Pancreas (tissue), 10 donors: ENCODE measurements at places on chromosomes 6 and 20. TPM values are rescaled to one million over a fixed set of nuclear protein-coding genes. Genes with fewer than 3 reads are reported as not detected.

DNA sequence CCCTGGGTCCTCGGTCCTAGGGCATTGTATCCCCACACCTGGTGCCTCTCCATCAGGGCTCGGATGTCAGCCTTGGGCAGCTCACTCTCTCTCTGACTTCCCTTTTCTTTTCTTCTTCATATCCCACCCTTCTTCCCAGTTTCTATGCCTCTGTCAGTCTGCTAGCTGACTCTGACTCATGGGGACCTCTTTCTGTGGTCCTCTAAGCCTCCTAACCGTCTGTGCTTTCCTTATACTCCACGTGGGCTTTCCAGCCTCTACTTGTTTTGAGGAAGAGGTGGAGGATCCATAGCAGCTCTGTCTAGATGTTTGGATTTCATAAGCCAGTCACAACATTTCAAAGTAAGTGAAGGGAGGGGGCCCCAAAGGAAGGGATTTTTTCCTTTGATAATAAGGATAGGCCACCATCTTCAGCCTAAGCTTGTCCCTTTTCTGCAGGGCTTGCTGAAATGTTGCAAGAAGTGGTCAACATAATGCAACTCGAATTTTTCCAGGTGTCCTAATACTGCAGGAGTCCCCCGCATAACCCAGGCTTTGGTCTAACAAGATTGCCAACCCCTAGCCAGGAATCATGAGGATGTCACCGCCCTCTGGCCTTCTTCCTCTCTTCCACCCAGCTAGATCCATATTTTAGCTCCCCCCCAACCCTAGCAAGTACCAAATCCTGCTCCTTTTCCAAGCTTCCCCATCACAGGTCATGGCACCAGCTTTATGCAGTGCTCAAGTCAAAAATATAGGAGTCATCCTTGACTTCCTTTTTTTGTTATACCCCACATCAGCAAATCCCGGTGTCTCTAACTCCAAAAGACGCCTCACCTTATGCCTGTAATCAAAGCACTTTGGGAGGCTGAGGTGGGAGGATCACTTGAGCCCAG is 8.7 kb upstream of the PLTP start:
- H3K4me1 ChIP-seq = no peaks in the 10 kb centered on the region
- no peak for DNase-seq
- no peak overlapping the region for H3K27ac ChIP-seq
- no peaks in the 10 kb centered on the region for H3K27me3 ChIP-seq

DNA sequence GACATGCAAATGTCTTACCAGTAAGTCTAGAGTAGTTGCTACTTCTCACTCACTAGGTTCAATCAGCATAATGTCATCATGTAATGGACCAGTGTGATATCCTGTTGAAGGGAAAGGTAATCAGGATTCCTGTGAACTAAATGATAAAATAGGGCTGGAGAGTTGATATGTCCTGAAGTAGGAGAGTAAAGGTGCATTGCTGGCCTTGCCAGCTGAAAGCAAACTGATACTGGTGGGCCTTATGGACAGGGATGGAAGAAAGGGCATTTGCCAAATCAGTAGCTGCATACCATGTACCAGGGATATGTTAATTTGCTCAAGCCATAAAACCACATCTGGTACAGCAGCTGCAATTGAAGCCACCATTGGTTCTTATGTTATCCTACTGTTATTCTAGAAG is 37.5 kb upstream of the IYD start:
- H3K36me3 ChIP-seq = no peaks in the 10 kb centered on the region
- no peak overlapping the region for H3K27ac ChIP-seq
- H3K27me3 ChIP-seq = no peaks in the 10 kb centered on the region

The CPXM1 gene
- polyA plus RNA-seq = 2.9 TPM

GRCh38 chr6:78808356-78808891 is 58.9 kb upstream of the IRAK1BP1 start:
- no peaks in the 10 kb centered on the region for H3K4me1 ChIP-seq
- H3K4me3 ChIP-seq = no peak overlapping the region
- no peak overlapping the region for H3K27ac ChIP-seq
- no peaks in the 10 kb centered on the region for H3K36me3 ChIP-seq

The GRM1 gene
- 0.05 TPM for polyA plus RNA-seq

The SLC52A3 gene
- polyA plus RNA-seq = 2.1 TPM

GRCh38 chr6:28769626-28770402 is 154.0 kb downstream of the TRIM27 start:
- H3K36me3 ChIP-seq = no peaks in the 10 kb centered on the region
- no peak overlapping the region for H3K4me3 ChIP-seq
- H3K27me3 ChIP-seq = peaks cover 33% of the 10 kb centered on the region

DNA sequence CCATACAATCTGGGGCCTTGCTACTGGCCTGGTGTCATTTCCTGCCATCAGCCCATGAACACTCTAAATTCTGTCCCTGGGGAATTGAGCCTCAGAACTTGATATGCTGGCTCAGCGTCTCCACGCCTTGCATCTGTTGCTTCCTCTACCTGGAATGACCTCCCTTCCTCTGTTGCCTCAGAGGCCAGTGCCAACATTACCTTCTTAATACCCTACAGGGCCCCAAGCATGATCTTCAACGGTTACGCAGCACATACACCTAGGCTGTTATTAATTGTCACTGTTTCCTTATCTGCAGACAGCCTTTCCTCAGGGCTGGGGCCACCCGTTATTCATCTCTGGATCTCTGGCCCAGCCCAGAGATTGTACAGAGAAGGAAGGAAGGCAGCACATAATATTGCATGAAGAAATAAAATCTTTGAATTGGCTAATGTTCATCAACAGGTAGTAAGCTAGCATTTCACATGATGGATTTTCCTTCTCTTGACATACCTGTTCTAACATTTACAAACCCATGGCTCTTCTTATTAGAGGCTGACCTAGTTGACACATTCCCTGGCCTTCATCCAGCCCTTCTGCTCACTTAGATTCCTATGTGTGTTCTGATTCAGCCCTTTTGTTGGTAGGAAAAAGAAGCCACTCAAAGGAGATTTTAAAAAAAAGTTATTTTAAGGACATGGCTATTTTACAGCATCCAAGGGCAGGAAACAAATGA is 8.4 kb upstream of the RNF182 start:
- H3K4me1 ChIP-seq = no peaks in the 10 kb centered on the region
- no peak for DNase-seq
- H3K27me3 ChIP-seq = no peaks in the 10 kb centered on the region
- no peak overlapping the region for H3K27ac ChIP-seq
- H3K4me3 ChIP-seq = no peak overlapping the region

- H3K4me1 ChIP-seq = no peaks in the 10 kb centered on the region
- no peak overlapping the region for H3K4me3 ChIP-seq
- no peaks in the 10 kb centered on the region for H3K36me3 ChIP-seq
- DNase-seq = no peak
Measured at GRCh38 chr6:168190014-168190405, 111.0 kb upstream of the FRMD1 start.

- no peak for DNase-seq
- no peaks in the 10 kb centered on the region for H3K36me3 ChIP-seq
- no peaks in the 10 kb centered on the region for H3K27me3 ChIP-seq
- no peak overlapping the region for H3K4me3 ChIP-seq
- no peak overlapping the region for H3K27ac ChIP-seq
Measured at GRCh38 chr6:45001663-45002062, 326.5 kb upstream of the RUNX2 start.

The RIPOR2 gene
- 0.89 TPM for polyA plus RNA-seq

DNA sequence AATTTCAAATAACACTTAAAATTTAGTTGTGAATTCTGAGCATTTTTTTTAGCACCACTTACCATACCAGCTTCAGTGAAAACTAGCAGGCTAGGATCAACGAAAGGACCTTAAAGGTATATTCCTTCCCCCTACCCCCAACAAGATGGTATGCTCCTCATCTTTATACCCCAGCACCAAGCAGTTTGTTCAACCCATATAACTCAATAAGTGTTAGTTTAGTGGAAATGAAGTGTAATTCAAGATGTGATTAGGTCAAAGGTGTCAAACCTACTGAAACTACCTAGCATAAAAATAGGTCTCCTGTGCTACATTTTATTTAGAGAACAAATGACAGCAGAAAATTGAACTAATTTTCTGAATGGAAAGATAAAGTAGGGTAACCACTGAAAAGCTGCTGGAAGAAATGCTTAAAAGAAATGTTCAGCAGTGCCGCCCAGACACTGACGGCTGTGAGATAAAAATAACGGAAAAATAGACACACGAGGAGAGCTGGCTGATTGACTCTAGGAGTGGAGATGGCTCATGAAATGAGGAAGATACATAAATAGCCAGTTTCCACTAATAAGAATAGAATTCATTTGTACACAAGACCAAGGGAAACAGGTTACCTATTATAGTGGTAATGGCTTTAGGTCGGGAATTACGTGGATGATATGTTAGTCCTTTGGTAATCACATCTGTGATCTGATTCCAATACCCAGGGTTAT is 94.8 kb downstream of the IPCEF1 start:
- no peaks in the 10 kb centered on the region for H3K36me3 ChIP-seq
- no peaks in the 10 kb centered on the region for H3K4me1 ChIP-seq
- no peak overlapping the region for H3K4me3 ChIP-seq
- no peak for DNase-seq
- H3K27ac ChIP-seq = no peak overlapping the region

DNA sequence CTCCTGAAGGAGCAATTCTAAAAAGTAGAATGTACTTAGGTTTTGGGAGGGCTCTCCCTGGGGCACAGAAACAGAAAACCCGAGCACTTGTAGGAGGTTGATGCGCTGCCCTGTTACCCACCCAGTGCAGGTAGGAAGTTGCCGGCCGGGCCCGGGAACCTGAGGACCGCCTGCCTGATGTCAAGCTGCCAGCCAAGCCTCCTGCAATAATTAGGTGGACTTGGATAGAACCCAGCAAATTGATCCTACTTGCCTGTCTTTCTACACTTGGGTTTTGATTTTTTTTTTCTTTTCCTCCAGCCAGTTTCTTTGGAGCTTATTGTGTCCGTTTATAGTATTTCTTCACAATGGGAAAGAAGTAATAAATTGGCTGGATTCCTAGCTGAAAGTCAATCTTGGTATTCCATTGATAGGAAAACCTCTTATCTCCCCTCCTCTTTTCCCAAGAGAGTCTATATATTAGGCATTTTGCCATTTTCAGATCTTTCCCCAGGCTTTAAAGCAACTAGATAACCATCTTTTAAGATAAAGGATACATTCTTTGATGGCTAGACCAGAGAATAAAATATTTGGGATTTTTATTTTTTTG is 78.3 kb upstream of the FYN start:
- H3K36me3 ChIP-seq = no peaks in the 10 kb centered on the region
- no peak overlapping the region for H3K27ac ChIP-seq
- DNase-seq = no peak
- no peaks in the 10 kb centered on the region for H3K27me3 ChIP-seq

- H3K27ac ChIP-seq = no peak overlapping the region
- no peaks in the 10 kb centered on the region for H3K27me3 ChIP-seq
- no peak for DNase-seq
- no peaks in the 10 kb centered on the region for H3K36me3 ChIP-seq
- H3K4me1 ChIP-seq = no peaks in the 10 kb centered on the region
- no peak overlapping the region for H3K4me3 ChIP-seq
Measured at GRCh38 chr6:43851204-43851865, 81.3 kb downstream of the VEGFA start.

DNA sequence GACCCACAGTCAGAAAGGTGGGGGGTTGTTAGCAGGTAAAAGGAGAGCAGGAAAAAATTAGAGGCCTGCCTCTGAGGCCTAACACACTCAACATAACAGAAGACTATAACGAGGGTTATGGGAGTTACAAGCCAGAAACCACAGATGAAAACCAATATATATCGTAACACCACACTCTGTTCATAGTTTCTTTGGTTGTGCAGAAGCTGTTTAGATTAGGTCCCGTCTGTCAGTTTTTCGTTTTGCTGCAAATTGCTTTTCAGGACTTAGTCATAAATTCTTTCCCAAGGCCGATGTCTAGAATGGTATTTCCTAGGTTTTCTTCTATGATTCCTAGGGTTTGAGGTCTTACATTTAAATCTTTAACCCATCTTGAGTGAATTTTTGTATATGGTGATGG is 3.7 kb upstream of the MAP3K5 start:
- H3K27me3 ChIP-seq = no peaks in the 10 kb centered on the region
- no peak for DNase-seq
- no peaks in the 10 kb centered on the region for H3K4me1 ChIP-seq
- H3K36me3 ChIP-seq = no peaks in the 10 kb centered on the region
- H3K27ac ChIP-seq = no peak overlapping the region

DNA sequence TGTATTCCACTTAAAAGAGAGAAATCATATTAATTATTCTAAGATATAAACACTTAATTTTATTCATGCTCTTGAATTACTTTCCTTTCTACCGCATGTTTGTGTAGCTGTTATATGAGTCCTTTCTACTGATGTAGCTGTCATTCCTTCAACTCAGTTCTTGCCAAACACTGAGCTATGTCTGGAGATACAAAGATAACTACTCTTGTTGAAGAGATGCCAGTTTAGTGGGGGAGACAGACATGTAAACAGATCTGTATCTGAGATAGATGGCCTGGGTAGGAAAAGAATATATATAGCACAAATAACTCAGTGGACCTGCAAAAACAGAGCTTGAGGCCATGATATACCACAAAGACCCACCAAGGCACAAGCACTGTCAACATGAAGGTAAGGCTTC is 157.3 kb downstream of the BTBD9 start:
- no peak overlapping the region for H3K27ac ChIP-seq
- no peak for DNase-seq
- H3K36me3 ChIP-seq = no peaks in the 10 kb centered on the region
- no peak overlapping the region for H3K4me3 ChIP-seq

- no peak overlapping the region for H3K4me3 ChIP-seq
- peaks cover 7% of the 10 kb centered on the region for H3K4me1 ChIP-seq
- no peaks in the 10 kb centered on the region for H3K36me3 ChIP-seq
- no peak overlapping the region for H3K27ac ChIP-seq
- no peaks in the 10 kb centered on the region for H3K27me3 ChIP-seq
- no peak for DNase-seq
Measured at GRCh38 chr20:17895641-17896171, 72.9 kb downstream of the SNX5 start.

The RNF144B gene
- polyA plus RNA-seq = 1.7 TPM

DNA sequence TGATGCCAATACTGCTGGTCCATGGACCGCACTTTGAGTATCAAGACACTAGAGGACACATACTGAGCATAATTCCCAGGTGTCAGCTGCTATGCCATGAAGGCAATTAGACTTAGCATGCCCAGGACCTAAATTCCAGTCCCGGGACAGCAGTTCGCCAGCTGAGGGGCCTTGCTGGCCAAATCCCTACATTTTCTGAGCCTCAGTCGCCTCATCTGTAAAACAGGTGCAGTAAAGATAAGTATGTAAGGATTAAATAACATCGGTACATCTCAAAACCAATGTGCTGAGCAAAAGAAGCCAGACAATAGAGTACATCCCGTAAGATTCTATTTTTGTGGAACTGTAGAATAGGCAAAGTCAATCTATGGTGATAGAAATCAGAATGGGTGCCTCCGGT is 1.0 kb downstream of the BFSP1 start:
- DNase-seq = no peak
- H3K27ac ChIP-seq = peak overlapping the region; percentile 61
- peak overlapping the region; percentile 48 for H3K4me3 ChIP-seq
- no peaks in the 10 kb centered on the region for H3K27me3 ChIP-seq
- peaks cover 6% of the 10 kb centered on the region for H3K4me1 ChIP-seq

The EGFL8 gene
- 23.1 TPM for polyA plus RNA-seq

GRCh38 chr6:43608807-43609206 is 20.3 kb downstream of the GTPBP2 start:
- H3K36me3 ChIP-seq = peaks cover 35% of the 10 kb centered on the region
- H3K4me1 ChIP-seq = no peaks in the 10 kb centered on the region
- no peak overlapping the region for H3K27ac ChIP-seq
- no peak for DNase-seq
- no peak overlapping the region for H3K4me3 ChIP-seq
